ENCODE measurements at places on chromosomes 1 and 21.

GRCh38 chr1:7402548-7402850 lies 368.6 kb upstream of the VAMP3 start:
- DNase-seq, result no peak

DNA sequence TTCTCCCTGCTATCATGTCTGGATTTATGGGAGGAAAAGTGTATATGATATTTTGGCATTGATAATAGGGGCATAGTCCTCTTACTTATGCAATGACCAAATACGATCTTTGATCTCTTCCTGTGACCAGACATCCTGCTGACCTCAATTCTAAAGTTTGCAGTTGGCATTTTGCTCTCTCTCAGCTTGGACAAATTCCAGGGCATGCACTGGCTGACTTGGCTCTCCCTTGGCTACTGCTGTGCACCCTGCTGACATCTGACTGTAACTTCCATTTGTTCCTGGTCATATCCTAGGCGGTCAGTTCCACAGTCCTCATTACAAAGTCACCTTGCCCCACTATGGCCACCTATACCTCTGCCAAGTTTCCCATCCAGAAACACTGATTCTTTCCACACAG lies 380.7 kb upstream of the NR5A2 start:
- no peak for DNase-seq

DNA sequence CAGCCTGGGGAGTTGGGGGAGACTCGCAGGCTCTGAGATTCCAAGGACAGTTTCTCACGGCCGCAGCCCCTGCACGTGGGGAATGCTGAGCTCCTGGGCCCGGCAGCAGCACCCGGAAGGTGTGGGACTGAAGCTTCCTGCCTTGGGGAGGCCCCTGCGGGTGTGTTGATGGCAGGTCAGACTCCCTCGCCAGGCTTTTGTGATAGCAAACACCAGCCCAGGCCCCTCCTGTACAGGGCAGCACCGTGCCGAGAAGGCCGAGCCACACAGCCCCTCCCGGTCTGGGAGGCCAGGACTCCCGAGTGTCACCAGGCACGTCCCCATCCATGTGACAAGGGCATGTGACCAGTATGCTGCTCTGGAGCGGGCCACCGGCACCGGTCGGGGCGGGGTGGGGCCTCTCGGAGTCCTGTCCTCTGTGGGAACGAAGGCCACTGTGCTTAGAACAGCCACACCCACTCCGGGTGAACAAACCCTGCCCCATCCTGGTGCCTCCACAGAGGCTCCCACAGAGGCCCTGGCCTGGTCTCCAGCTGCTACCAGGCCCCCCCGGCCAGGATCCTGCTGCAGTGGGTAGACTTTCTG lies 31.1 kb upstream of the ARHGEF16 start:
- DNase-seq, result no peak

- DNase-seq, result no peak
These were observed 24.7 kb downstream of the TNFRSF9 start for GRCh38 chr1:7915826-7916500.

DNA sequence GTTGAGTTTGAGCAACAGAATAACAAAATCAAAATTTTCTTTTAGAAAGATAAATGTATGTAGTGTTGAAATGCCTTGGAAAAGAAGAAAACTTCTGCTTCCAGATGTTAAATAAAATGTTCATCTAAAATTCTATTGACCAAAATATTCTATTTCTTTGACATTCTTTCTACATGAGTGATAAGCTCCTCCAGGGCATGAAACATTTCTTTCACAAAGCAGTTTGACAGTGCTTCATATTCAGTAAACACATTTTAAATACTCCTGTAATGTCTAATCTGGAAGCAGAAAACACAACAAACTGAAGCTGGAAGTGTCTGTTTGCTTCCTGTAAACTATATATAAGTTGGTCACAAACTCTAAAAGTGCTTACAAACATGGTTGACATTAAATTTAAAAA lies 61.5 kb downstream of the RGS21 start:
- DNase-seq, result no peak

DNA sequence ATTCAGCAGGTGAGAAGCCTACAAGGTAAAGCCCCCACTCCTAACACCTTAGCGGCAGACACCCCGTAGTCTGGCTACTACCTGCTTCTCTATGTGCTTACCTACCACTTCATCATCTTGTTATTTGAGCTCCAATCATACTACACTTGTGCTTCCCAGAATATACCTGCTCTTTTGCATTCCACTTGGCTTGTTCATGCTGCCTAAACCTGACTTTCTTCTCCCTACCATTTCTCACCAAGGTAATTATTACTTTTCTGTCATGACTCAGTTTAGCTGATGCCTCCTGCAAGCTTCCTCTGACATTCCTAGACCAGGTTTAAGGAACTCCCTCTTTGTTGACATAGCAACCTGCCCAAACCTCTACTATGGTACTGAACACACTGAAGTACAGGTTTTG lies 495.6 kb upstream of the C1orf87 start:
- DNase-seq, result no peak
